ENCODE measurements at places on chromosomes 11 and 22.
A peak's percentile ranks its signal among the peaks of the same experiment; 100 is the strongest.

DNA sequence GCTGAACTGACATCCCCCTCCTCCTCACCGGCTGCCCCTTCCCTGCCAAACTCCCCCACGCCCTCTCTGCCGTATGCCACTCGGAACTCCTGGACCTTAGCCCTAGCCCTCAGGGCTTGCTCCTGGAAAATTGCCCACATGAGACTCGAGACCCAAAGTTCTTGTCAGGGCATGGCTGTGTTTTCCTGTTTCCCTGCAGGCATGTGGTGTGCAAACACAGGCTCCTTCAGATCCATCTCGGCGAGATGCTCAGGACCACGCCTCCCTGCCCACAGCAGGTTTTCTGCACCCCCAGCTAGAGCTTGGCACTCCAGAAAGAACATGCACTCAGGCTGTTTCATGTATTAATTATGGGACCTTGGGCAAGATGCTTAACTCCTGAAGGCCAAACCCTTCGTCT is 1480.4 kb downstream of the BRD1 start:
- no peak for DNase-seq

- DNase-seq: no peak
These were observed 385.5 kb upstream of the ANO5 start for GRCh38 chr11:21807350-21807749.

GRCh38 chr22:35288116-35288515 is 11.6 kb upstream of the TOM1 start:
- no peak for DNase-seq

GRCh38 chr22:30969532-30970355 is 679 bp downstream of the TUG1 start:
- DNase-seq: peak; percentile 4

DNA sequence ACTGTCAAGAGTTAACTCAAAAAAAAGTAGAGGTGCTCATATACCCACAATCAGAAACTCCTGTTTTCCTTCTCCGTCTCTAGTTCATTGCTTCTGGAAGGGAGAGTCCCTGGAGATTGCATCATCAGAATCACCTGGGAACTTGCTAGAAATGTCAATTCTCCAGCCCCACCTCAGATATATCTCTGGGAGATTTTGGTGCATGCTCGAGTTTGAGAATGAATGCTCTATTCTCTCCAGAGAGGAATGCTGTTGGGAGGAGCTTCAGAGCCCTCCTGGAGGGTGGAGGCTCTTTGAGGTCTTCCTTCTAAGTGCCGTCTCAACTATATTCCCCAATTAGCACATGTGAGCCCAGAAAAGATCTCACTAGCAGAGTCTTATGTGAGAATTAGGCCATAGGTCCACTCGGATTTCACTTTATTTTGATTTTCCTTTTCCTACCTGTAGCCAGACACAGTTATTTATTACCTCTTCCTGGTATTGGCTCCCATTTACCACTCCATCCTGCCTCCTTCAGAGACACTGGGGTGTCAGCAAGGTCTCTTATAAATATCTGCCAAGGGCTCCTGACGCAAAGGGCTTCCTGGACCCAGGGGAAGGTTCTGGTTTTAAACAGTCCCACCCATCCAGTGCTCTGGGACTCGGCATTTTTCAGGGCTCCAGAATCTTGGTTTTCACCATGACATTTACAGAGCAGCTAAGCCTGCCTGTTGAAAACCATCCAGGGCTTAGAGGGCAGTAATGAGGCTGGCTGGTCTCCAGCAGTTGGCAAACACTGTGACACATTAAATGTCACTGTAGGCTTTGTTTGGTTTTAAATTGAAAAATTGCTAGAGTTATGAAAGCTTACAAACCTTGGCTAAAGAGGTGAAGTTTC is 136.2 kb downstream of the CD44 start:
- DNase-seq: peak; percentile 64

- no peak for DNase-seq
These were observed 31.1 kb upstream of the MMP7 start for GRCh38 chr11:102561636-102562035.

DNA sequence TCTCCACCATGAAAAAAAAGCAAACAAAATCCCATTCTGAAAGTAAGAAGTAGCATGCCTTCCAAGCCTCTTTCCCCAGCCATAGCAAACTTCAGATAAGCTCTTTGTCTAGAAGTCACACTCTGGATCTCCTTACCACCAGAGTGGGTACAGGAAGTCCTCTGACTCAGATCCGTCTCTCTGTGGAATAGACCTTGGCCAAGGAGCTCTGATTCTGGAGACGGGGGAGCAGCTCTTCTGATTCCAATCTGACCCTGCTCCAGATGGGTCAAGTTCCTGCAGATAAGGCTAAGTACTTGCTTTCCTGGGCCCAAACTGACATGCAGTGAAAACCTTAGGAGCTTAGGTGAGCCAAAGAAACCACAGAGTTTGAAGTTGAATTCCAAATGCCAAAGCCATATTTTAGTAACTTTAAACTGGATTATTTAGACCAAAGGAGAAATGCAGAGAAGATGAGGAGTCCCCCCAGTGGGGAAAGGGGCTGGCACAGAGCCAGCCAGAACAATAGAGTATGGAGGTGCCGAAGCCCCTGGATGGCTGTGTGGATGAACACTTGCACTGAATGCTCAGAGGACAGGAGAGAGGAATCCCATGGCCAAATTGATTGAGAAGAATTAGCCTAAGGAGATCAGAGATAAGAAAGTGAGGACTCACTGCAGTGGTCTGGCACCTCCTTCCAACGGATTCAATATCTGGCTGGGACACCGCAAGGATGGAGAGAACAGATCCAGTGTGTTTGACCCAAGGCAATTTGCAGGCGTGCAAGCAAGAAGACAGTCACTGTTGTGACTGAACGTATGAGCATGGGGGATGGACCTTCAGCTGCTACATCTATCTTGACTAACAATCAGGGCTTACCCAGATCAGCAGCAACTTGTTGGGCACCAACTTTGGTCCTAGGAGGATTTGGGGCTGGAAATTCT is 54.9 kb downstream of the ENDOD1 start:
- no peak for DNase-seq

DNA sequence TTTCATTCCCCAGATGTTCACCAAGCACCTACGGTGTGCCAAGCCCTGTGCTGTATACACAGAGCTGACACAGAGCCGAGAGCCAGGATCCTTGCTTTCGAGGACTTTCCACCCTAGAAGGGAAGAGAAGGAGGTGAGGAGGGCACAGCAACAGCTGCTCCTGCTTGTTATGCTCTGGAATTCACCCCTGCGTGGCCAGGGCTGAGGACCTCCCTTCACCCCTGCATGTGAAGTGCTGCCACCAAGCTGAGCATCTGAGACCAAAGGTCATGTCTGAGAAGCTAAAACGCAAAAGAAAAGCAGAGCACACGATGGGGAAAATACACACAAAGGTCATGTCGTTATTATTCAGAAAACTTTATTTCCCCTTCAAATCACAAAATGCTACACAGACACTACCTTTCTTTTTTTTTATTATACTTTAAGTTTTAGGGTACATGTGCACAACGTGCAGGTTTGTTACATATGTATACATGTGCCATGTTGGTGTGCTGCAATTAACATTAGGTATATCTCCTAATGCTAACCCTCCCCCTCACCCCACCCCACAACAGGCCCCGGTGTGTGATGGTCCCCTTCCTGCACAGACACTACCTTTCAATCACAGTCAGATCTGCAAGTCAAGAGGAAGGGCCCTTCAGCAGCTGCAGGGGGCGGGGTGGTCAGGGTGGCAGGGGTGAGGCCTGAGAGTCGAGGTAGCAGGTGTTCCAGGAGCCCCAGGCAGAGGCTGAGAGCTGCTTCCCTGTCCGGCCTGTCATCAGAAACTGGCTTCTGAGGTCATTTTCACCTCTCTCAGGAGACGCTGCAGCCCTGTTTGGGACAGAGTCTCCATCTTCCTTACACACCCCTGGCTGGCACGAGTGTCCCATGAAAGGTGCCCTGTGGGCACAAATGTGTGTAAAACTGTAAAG is 40.1 kb upstream of the PRR5 start:
- DNase-seq: no peak

GRCh38 chr11:15223318-15223717 is 108.6 kb downstream of the INSC start:
- DNase-seq: no peak

DNA sequence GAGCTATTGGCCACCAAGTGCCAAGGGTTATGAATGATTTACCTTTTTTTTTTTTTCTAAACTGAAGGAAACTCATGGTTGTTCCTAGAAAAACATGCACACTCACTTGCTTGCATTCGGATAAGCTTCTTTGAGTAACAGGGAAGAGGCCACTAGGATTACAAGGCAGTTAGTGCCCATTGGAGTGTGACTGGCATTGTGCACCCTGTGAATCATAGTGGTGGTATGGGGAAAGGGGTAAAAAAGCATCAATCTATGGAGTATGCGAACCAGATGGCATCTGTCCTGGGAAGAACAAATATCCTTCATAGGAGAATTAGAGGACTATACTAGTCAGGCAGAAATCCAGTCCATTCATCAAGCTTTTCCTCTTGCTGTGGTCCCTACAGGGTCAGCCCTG is 24.2 kb downstream of the CD44 start:
- DNase-seq: no peak

DNA sequence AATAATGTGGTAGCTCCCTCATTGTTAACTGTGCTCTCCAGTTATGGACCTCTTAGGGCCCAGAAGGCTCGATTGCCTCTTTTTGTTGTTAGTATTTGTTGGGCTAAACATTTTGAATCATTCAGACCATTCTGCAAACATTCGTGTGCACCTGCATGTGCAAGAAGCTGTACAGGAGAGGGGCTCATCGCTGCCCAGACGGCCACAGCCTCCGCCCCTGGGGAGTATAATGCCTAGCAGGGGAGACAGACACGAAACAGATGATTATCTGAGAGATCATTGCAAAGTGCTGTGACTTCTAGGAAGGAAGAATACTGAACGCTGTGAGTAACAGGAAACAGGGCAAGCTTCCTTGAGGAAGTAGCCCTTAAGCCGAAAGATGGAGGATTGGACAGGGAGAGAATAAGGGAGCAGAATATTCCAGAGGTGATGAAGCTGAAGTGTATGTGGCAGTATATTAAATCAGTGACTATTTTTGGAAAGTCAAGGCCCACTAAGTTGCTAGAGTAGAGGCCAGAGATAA is 123.3 kb upstream of the RASSF10 start:
- DNase-seq: no peak

DNA sequence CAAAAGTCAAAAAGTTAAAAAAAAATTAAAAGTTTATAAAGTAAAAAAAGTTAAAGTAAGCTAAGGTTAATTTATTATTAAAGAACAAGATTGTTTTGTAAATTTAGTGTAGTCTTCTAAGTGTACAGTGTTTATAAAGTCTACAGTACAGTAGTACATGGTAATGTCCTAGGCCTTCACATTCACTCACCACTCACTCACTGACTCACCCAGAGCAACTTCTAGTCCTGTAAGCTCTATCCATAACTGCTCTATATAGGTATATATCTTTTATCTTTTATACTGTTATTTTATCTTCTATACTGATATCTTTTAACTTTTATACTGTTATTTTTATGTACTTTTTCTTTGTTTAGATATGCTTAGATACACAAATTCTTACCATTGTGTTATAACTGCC is 11.2 kb downstream of the C2CD3 start:
- DNase-seq: no peak

DNA sequence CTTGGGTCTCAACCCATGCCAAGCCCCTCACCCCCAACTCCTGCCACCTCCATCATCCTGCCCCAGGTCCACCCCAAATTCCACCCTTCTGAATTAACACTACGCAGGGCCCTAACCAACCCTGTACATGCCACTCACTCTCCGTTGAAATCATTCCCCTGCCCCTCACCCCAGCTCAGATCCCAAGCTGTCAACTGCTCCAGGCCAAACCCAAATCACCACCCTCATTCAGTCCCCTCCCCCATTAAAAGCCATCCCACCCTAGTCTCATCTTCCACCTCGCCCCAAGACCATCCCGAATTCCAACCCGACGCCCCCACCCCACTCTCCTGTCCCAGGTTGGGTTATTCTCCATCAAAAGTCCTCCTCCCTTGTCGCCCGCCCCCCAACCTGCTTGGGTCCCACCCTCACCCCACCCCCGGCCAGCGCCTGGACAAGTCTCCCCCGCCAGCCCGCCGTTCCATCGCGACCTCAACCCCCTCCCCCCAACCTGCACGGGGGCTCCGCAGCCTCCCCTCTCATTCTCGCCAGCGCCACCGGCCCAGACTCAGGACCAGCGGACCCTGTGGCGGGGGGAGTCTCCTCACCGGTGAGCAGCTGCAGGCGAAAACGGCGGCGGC is 466 bp downstream of the FAM168A start:
- DNase-seq: peak; percentile 15

DNA sequence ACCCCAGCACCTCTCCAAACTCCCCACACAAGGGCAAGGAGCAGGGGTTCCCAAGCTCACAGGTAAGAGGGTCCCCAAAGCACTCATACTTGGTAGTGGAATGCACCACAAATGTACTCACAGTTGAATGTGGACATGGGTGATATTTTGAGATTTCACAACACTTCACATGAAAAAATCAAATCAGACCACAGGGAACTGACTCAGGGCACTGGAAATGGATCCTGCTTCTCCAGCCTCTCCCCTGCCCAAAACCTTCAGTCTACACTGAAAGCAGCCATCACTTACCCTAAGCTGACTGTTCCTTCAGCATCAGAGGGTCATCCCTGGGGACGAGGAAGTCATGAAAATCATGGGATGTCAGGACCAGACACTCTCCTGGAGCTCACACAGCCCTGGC is 40.2 kb downstream of the SCGB1A1 start:
- DNase-seq: no peak

DNA sequence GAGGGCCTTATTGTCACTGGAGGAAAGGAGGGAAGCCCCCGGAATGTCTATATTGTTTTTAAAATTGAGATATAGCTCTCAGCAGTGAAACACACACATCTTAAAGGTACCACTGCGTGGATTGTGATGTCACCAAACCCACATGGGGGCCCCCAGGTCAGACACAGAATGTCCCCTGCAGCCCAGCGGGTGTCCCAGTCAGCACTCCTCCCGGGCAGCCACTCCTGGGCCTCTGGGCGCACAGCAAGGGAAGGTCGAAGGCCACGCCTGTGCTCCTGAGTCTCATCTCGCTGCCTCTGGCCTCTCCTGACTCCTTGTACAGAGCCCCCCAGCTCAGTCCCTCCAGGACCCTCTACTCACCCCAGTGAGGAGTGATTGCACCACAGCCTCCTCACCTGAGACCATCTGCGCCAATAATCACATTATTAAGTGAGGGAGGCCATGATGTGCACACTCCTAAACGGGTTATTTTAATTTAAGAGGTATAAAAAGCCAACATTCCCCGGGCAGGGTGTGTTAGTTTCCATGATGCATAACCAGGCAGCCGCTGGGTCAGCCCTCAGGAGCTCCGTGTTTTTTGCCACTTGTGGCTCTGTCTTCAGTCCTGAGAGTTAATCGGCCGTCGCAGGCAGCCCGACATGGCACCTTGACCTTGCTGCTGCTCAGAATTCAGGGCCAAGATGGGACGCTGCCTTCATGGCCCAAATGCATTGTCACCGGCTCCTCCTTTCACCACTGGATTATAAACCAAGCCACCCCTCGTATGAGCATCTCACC is 1089.3 kb downstream of the BRD1 start:
- DNase-seq: no peak

DNA sequence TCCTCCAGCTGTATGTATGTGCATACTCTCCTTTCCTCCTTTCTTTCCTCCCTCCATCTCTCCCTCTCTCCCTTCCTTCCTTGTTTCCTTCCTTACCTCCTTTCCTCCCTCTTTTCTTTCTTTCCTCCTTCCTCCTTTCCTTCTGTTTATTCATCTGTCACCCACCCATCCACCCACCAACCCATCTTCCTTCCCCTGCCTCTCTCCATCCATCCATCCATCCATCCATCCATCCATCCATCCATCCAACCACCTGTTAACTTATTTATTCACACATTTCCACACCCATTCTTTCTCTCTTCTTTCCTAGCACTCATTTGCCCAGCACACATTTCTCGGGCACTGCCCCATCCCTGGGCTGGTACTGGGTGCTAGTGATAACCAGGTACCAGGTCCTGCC is 443.9 kb downstream of the MIAT start:
- DNase-seq: no peak

Data from Ammon's horn (tissue), 1 donor.